GM12878 (cell line): ENCODE measurements at places on chromosomes 1 and 21. TPM values are rescaled to one million over a fixed set of nuclear protein-coding genes. Genes with fewer than 3 reads are reported as not detected.

DNA sequence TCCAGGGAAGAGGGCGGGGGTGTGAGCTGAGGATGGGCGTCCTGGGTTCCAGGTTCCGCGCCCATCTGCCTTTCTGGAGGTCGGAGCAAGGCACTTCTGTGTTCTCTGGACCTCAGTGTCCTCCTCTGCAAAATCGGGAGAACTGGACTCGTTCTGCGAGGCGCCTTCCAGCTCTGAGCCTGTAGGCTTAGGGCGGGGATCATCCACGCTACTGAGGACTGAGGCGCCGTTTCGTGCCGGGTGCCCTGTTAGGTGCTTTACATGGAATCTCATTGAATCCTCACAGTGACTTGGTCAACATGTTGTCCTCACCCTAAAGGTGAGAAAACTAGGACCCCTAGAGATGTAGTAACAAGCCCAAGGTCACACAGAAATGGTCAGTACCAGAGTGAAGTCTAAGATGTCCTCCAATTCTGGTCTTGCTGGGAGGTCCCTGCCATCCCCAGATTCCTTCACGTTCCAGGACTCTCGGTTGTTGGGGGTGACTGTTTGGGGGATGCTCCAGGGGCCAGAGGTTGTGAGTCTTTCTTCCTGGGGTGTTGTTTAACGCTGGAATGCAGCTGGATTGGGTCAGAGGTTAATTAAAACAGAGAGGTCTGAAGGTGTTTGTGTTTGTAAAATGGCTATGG lies 677 bp downstream of the PRKAA2 start:
- no peak for DNase-seq

GRCh38 chr1:197933647-197934046 lies 16.5 kb downstream of the LHX9 start:
- DNase-seq: no peak

- no peak for DNase-seq
These were observed 323.3 kb downstream of the AJAP1 start for GRCh38 chr1:4977701-4978100.

GRCh38 chr1:156664046-156664766 lies 13.0 kb downstream of the NES start:
- no peak for DNase-seq

- DNase-seq: no peak
These were observed 28.8 kb downstream of the COP1 start for GRCh38 chr1:176178316-176178715.

Gene KCNK1
- 17.0 and 18.6 TPM in 2 replicates for total RNA-seq

Gene TNFSF4
- total RNA-seq: 10.4 TPM in 2 replicates
